ENCODE measurements at places on chromosomes 12 and 14. TPM values are rescaled to one million over a fixed set of nuclear protein-coding genes. Genes with fewer than 3 reads are reported as not detected.

DNA sequence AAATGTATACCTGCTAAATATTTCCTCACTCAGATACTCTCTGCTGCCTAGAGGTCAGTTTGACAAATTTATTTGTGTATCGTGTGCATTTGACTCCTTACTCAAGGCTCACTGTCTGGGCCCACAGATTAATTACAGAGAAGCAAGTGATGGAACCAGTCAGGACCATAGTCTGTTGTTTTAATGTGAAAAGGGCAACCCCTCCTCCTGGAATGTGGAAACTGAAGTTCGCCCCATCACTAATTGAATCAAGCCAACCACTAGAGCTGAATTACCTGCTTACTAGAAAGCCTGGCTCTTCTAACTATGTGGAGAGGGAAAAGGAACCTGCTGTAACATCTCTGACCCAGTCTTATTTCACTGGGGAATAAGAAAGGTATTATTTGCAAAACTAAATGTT, 199.9 kb upstream of the KRR1 start:
- H3K4me3 ChIP-seq = no peak overlapping the region
- peaks cover 15% of the 10 kb centered on the region for H3K4me1 ChIP-seq
- H3K27ac ChIP-seq = no peak overlapping the region
- no peaks in the 10 kb centered on the region for H3K27me3 ChIP-seq
- H3K36me3 ChIP-seq = no peaks in the 10 kb centered on the region
- DNase-seq = no peak

DNA sequence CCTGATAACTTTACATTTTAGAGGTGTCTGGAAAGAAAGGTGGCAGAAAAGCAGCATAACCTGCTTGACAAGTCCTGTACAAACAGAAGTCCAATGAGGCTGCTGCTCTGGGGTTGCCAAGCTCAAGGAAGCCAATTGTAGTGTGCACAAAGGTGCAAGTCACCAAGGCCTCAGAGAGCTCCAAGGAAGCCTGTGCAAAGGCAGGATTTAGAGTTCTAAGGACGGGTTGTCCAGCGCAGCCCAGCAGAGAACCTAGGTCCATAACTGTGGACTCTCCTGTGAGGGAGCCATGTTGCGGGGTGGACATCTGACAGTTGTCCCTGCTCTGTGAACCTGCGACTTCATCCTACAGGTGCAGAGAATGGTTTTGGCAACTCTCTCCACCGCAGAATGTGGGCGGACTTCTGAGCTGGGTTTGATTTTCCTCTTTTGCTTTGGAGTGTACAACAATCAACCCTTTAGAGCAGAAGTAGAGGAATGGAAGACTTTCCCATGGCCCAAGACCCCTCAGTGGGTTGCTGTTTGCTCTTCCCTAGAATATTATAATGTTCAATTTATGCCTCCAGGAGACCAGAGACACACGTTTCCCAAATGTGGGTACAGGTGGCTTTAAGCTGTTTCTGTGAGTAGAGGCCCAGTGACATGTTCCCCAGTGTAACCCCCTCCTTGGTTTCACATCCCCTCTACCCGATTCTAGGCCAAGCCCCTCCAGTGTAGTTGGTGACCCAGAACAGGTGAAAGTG, 81.0 kb downstream of the ETV6 start:
- no peaks in the 10 kb centered on the region for H3K36me3 ChIP-seq
- no peaks in the 10 kb centered on the region for H3K27me3 ChIP-seq
- no peaks in the 10 kb centered on the region for H3K4me1 ChIP-seq
- no peak for DNase-seq

- DNase-seq = no peak
- H3K4me1 ChIP-seq = no peaks in the 10 kb centered on the region
- H3K27ac ChIP-seq = no peak overlapping the region
- no peaks in the 10 kb centered on the region for H3K36me3 ChIP-seq
- H3K4me3 ChIP-seq = no peak overlapping the region
Measured at GRCh38 chr12:105449431-105449830, 118.9 kb downstream of the C12orf75 start.

GRCh38 chr14:24535737-24536136, 27.7 kb upstream of the CMA1 start:
- no peaks in the 10 kb centered on the region for H3K36me3 ChIP-seq
- H3K4me1 ChIP-seq = no peaks in the 10 kb centered on the region
- DNase-seq = no peak

ZNF410 gene
- 45.7 TPM for polyA plus RNA-seq

CLEC2B gene
- 9.3 TPM for polyA plus RNA-seq
